ENCODE measurements at places on chromosomes 6 and 20.

GRCh38 chr20:38804682-38805501 lies 605 bp upstream of the PPP1R16B start:
- peak; percentile 46 for DNase-seq

GRCh38 chr20:1105599-1106194 lies 12.7 kb upstream of the PSMF1 start:
- DNase-seq = no peak

GRCh38 chr20:9829835-9830234 lies 9.0 kb downstream of the PAK5 start:
- DNase-seq = no peak

DNA sequence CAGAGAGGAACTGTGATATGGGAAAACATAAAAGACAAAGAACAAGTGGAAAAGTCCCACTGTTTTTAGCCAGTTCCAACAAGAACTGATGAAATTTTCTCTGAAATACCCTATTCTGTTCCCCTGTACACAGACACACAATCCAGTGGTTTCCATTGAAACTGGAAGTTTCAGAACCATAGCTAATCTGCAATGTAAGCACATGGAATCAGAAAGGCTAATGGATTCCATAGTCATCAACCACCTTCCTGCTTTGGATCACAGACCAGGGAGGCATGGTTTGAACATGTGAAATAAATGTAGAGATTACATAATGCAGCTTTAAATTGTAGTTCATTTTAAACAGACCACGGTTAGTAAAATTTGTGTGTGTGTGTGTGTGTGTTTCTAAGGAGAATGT lies 242.1 kb downstream of the GJA1 start:
- DNase-seq = no peak

DNA sequence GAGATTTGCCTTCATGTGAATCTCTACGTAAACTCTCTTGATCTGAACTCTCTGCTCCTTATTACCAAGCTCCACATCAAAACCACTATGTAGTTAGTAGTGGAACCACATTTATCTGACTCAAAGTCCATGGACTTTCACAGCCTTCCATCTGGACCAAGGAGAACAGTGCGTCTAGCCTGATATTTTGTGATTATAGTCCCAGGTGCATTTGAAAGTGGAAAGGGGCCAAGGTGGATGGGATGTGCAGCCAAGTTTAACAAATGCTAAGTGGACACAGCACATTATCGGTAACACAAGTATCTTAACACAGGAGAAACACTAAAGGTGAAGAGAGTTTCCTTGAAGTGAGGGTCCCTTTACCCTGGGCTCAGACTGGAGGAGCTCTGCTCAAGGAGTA lies 281.2 kb upstream of the SGK1 start:
- DNase-seq = no peak

- no peak for DNase-seq
These were observed 48.6 kb upstream of the HTR1B start for GRCh38 chr6:77511860-77512259.

DNA sequence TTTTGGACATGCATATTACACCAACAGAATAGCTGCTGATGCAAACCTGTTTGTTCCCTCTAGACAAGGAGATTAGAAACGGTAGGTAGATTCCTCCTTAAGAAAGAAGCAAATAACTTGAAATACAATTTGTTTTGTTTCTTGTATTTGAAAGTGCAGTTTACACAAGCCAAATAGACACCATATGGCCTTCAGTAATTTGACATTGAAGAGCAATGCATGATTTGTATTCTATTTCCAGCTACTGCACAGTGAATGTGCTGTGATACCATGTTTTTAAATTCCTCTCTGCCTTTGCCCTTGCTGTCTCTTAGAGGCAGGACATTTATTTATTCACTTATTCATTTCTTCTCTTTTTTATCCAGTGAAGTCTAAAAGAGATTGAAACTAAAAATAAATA lies 31.9 kb upstream of the ANKEF1 start:
- no peak for DNase-seq

- DNase-seq = no peak
These were observed 13.1 kb downstream of the ZNF217 start for GRCh38 chr20:53580376-53581111.

- no peak for DNase-seq
These were observed 602.2 kb upstream of the NOX3 start for GRCh38 chr6:156057869-156058268.

DNA sequence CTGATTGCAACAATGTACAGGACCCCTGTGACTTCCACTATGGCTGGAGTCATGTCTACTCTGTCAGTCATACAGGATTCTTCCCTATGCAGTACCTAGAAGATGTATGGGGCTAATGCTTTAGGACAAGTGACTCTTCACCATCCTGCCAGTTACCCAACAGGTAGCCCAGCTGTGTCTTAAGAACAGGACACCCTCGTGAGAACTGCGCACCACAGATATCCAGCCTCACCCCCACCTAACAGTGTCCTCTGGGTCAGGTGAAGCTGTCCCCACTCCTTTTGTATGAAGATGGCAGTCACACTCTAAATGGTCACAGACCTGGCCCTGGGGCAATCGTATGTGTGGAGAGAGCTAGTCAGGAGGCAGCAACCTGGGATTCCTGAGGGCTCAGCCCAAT lies 191.6 kb downstream of the C6orf118 start:
- DNase-seq = no peak

DNA sequence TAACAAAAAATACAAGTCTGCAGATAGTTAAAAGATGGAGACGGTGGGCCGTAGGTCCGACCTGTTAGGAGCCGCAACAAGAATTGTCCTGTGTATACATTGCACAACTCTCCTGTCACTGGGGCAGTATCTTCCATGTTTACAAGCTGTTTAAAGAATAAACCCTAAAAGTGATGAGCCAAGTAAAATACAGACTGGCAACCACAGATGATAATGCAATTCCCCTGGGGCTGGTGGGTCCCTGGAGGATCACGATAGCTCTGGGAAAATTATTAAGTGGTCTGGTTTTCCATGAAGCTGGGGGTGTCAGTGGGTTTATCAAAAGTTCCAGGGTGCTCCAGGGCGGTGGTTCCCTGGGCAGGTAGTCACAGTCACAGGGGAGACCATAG lies 8.1 kb upstream of the FAM50B start:
- no peak for DNase-seq

GRCh38 chr6:166743406-166744222 lies 116.6 kb upstream of the RPS6KA2 start:
- DNase-seq = no peak

- no peak for DNase-seq
These were observed 10.7 kb downstream of the PEDS1 start for GRCh38 chr20:50142812-50143211.

GRCh38 chr6:116924245-116924644 lies 47.2 kb downstream of the RFX6 start:
- DNase-seq = no peak

DNA sequence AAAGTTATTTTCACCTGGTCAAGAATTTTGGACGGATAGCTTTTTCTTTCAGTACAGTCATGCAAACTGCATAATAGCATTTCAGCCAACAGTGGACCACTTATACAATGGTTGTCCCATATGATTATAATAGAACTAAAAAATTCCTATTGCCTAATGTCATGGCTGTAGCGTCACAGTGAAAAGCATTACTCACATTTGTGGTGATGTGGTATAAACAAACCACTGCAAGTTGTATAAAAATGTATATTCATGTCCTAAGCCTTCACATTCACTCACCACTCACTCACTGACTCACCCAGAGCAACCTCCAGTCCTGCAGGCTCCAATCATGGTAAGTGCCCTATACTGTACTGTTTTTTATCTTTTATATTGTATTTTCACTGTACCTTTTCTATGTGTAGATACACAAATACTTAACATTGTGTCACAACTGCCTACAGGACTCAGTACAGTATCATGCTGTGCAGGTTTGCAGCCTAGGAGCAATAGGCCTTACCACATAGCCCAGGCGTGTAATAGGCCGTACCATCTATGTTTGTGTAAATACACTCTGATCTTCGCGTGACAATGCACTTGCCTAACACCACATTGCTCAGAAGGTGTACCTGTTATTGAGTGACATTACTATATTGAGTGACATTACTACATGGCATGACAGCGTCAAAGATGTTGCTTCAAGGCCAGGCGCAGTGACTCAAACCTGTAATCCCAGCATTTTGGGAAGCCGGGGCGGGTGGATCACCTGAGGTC lies 17.9 kb downstream of the ABHD12 start:
- no peak for DNase-seq

DNA sequence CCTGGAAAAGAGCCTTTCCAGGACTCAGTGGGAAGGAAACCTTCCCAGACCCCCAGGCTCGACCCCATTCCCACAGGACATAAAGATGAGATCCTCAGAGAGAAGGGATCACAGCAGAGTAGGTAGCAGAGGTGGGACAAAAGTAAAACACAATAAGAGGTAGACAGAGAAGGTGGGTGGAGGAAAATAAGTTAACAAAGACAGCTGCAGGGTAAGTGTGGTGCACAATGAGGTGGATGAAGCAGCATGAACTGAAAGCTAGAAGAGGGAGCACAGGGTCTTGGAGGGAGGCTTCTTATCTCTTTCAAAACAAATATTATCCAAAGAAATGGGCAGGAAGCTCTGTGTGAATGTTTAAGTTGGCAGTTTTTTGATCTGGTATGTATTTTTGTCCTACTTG lies 14.0 kb upstream of the MAP7 start:
- DNase-seq = no peak

DNA sequence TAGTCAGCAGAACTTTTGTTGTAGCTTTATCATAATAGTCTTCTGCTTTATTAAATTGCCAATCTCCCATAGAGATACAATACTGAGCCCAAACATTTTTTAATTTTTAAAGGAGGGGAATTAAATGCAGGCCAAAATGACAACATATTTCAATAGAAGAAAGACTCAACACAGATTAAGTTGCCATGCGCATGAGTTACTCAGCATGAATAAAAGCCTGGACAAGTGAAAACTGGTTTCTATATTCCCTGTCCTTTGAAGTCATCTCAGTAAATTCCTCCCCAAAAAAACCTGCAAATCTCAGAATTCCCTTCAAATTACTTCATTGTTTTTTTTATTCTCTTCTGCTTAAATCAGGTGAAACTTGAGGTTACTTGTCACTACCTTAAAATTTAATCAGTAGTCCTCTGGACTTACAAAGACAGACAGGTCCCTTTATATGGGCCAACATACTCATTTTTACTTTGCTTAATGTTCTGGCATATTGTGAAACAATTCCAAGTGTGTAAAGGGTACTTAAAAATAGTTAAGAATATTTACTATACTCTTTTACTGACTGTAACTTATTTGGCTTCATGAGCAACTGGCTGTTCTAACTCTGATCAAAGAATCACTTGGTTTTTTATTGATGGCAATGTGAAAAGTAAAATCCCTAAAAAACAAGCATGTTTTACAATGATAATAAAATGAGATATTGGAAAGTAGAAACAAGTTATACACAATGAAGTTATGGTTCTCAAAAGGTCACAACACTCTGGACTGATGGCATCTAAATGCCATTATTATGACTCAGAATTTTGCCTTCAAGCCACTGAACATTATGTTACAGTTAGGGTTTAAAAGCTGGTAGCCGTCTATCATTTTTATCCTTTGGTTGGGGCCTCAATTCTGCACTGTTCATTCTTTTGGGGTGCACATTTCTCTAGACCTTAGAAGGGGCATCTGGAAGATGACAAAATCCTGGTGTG lies 49.9 kb upstream of the COL21A1 start:
- DNase-seq = no peak

DNA sequence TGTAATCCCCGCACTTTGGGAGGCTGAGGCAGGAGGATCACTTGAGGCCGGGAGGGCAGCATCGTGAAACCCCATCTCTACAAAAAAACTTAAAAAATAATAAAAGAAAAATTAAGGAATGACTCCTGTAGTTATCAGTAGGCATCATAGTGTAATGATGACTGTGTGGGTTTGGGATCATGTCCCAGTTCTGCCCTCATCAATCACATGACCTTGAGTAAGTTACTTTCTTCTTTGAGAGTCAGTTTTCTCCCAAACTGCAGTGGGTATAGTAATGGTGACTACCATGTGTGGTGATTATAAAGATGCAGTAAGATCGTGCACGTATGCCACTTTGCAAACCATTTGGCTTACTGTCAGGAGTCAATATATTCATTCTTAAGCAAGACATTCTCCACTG lies 89.2 kb downstream of the TXNDC5 start:
- DNase-seq = no peak

DNA sequence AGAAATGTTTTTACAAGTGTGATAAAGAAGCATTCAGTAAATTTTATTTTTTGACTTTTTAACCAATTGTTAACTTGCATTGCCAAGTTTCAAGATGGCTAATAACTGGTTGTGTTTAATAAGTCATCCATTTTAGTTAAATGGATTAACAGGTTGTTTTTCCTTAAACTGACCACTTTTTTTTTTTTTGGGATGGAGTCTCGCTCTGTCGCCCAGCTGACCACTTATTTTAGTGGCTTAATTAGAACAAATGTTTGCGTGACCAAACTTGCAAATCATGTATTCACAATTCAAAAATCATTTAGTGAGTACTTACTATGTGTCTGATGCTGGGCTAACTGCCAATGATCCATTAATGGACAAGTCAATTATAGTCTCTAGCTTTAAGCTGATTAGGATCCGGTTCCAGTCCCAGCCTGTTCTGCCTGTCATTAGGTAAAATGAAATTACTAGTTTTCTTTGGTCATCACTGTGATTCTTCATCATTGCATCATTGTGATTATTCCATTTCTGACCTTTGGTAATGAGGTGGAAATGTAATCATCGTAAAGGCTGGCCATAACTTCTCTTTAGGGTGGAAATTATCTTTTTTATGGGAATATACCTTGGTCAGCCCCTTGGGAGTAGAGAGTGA lies 729.2 kb upstream of the MARCKS start:
- no peak for DNase-seq

GRCh38 chr6:16706911-16707783 lies 54.1 kb downstream of the ATXN1 start:
- no peak for DNase-seq

DNA sequence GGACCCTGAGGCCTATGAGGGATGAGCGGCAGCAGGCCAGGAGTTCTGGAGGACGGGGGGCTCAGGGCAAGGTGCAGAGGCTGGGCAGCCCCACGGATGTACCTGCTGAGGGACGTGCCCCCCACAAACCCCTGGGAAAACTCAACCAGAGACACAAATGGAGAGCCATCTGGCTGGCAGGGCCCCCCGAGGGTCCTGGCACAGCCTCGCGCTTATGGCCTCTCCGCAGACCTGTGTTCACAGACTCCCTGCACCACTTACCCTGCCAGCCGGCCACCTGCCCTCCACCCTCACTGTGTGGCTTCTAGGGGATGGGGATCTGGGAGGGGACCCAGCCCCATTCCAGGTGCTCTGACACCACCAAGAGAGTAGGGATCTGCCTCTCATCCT lies 3.4 kb upstream of the ZBTB46 start:
- no peak for DNase-seq
